ENCODE measurements at places on chromosomes 11 and 22. TPM values are rescaled to one million over a fixed set of nuclear protein-coding genes. Genes with fewer than 3 reads are reported as not detected.

Gene TRMT112
- total RNA-seq = 503 TPM

Gene GPR83
- not detected for total RNA-seq

Gene MRGPRE
- total RNA-seq = not detected

Gene ASCL2
- 6.8 TPM for total RNA-seq

Gene GAS2
- 3.3 TPM for total RNA-seq

Gene DEUP1
- not detected for total RNA-seq

Gene SYT13
- 10.1 TPM for total RNA-seq

Gene FOXRED2
- 13.0 TPM for total RNA-seq

Gene RPS13
- total RNA-seq = 1,327 TPM

Gene ILK
- total RNA-seq = 150 TPM

Gene MMP12
- not detected for total RNA-seq

Gene UPK2
- not detected for total RNA-seq

Gene TRIM51
- total RNA-seq = not detected

Gene TTC28
- total RNA-seq = under 0.01 TPM

Gene CFAP300
- 7.4 TPM for total RNA-seq

Gene MICAL2
- total RNA-seq = 153 TPM

Gene SLC17A6
- total RNA-seq = not detected

Gene AGBL2
- 1.5 TPM for total RNA-seq

Gene FRMD8
- total RNA-seq = 102 TPM

Gene OSM
- total RNA-seq = not detected

Gene AASDHPPT
- total RNA-seq = 29.7 TPM

Gene SLC1A2
- not detected for total RNA-seq
